ENCODE measurements at places on chromosomes 2 and 18. TPM values are rescaled to one million over a fixed set of nuclear protein-coding genes. Genes with fewer than 3 reads are reported as not detected.

CD226 gene
- 1.0 TPM for total RNA-seq

PDE1A gene
- total RNA-seq = under 0.01 TPM

SNX17 gene
- total RNA-seq = 136 TPM

ITPRIPL1 gene
- total RNA-seq = 12.0 TPM

ARHGAP15 gene
- 1.1 TPM for total RNA-seq

CXCR4 gene
- total RNA-seq = not detected

All from melanocyte of skin (primary cell).